ENCODE measurements at places on chromosomes 12 and 14.

DNA sequence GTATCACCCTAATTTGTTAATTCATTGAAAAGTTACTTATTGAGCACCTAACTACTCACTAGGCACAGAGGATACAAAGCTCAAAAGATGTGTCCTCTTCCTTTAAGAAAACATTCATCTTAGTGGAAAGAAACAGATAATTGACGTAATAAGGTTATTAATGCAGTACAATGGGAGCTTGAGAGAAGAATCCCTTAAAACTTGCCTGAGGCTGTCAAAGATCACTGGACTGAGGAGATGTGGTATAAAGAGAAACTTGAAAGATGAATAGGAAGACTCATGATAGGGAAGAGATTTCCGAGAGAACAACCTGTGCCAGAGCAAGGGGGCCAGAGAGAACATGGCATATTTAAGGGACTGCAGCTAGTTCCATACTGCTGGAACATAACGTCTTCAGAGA, 19.1 kb downstream of the GOLGA5 start:
- no peak for DNase-seq

DNA sequence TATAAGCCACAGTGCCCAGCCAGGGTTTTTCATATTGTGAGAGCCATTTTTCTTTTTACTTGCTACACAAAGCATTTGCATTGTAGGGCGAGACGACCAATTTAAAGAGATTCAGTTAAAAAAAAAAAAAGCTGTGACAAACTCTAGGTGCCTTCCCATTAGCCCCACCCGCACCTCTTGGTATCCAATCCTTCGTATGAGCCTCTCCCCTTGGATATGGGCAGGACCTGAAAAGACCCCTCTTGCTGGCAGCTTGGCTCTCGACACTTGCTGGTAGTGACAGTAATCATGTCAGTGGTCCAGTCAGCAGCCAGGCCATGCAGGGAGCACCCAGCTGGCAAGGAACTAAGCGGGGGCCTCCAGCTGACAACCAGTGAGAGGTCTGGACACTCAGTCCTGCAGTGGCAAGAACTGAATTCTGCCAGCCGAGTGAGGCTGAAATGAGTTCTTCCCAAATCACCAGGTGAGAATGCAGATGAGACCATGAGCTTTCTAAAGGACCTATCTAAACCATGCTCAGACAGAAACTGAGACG, 46.5 kb downstream of the SINHCAF start:
- DNase-seq = no peak

DNA sequence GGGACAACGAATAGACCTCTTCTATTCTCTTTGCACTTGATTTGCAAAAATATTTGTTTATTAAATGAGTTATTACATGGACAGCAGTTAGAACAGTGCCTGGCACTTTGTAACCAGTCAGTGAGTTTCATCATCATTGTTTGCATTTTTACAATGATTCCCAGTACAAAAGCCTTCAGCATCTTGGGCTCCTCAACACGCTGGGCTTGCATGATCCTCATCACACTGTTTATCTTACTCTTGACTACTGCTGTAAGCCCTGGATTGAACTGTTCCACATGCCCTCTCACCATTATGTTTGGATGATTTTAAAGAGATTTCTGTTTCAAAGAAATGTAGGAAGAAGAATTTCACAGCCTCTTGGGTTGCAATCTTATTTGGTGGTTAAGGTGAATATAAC, 204.3 kb downstream of the PELI2 start:
- DNase-seq = no peak

DNA sequence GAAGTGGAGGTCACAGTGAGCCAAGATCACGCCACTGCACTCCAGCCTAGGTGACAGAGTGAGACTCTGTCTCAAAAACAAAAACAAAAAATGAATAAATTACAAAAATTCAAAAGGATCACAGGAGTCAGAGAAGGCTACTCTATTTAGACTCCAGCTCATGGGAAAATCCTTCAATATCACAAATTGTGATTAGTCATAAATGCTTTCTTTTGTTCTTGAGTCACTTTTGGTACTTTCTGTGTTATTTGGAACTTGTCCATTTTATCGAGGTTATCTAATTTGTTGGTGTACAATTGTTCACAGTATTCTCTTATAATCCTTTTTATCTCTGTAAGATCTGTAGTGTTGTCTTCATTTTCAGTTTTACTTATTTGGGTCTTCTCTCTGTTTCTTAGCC, 18.9 kb downstream of the ALDH2 start:
- no peak for DNase-seq

- DNase-seq = no peak
These were observed 63.2 kb downstream of the NAV3 start for GRCh38 chr12:77893918-77894317.

DNA sequence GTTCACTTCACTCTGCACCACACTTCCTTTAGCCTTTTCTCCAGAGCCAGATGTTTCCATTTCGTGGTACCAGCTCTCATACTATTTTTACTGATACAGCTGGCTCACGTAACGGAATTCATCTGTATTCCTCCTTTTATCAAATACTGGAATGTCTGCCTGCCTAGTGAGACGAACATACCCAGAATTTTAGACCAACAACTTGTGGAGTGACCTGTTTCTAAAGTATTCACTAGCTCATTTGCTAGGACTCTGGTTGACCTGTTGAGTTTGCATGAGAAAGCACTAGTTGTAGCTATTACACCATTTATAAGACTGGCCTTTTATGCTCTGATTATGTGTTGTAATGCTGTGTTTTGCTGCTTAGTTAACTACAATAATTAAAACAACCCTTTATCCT, 22.6 kb downstream of the KCNA5 start:
- peak; percentile 58 for DNase-seq

- DNase-seq = peak; percentile 92
These were observed 6.1 kb downstream of the FAM186A start for GRCh38 chr12:50390316-50390741.

GRCh38 chr12:26941215-26941594, 2.9 kb downstream of the FGFR1OP2 start:
- no peak for DNase-seq

GRCh38 chr14:83799233-83799632, 1730.7 kb upstream of the FLRT2 start:
- DNase-seq = no peak

GRCh38 chr14:69459122-69459521, 25.4 kb upstream of the PLEKHD1 start:
- DNase-seq = no peak

- no peak for DNase-seq
These were observed 129.9 kb upstream of the ALG10 start for GRCh38 chr12:33892425-33892824.

GRCh38 chr12:119100933-119101332, 77.8 kb upstream of the HSPB8 start:
- no peak for DNase-seq

- DNase-seq = no peak
These were observed 22.3 kb upstream of the GNS start for GRCh38 chr12:64781280-64782190.

GRCh38 chr12:106585521-106586277, 2.9 kb downstream of the RFX4 start:
- no peak for DNase-seq

- no peak for DNase-seq
These were observed 6.3 kb upstream of the MLXIP start for GRCh38 chr12:122072031-122072970.

DNA sequence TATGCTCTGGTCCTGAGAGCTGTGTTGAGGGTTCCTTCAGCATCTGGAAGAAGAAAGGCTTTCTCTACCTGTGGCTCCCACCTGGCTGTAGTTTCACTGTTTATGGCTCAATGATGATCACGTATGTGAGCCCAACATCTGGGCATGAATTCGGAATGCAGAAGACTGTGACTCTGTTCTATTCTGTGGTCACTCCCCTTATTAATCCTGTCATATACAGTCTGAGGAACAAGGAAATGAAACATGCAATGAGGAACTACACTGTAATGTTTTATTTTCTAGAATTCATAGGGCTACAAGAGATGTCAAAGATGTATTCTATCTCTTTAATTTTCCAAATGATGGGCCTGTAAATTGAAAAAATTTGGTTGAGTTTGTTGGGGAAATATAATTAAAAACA, 10.8 kb upstream of the OR11G2 start:
- no peak for DNase-seq

GRCh38 chr12:113083863-113084435, 27.4 kb downstream of the DTX1 start:
- DNase-seq = no peak

GRCh38 chr14:89377544-89377943, 39.5 kb downstream of the FOXN3 start:
- no peak for DNase-seq

DNA sequence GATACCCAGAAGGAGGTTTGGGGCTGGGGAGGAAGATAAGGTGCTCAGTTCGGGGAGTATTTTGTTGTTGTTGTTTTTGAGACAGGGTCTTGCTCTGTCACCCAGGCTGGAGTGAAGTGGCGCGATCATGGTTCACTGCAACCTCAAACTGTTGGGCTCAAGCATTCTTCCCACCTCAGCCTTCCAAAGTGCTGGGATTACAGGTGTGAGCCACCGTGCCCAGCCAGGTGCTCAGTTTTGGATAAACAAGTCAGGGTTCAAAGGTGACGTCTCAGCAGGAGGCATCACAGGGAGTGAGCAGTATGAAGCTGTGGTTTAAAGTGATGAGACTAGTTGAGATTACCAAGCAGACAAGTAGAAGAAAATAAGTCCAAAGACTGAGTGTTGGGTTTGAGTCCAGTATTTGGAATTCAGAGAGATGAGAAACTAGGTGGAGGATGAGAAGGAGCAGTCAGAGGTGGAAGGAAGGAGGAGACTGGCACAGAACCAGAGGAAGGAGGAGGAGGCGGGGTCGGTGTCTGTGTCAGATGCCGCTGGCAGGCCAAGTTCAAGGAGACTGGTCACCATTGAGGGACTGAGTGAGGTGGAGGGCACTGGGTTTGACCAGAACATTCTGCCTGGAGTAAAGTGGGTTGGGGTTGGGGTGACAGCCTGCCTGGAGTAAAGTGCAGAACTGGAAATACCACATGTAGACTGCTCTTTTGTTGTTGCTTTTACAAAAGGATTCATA, 16.1 kb downstream of the SLC35E3 start:
- no peak for DNase-seq

DNA sequence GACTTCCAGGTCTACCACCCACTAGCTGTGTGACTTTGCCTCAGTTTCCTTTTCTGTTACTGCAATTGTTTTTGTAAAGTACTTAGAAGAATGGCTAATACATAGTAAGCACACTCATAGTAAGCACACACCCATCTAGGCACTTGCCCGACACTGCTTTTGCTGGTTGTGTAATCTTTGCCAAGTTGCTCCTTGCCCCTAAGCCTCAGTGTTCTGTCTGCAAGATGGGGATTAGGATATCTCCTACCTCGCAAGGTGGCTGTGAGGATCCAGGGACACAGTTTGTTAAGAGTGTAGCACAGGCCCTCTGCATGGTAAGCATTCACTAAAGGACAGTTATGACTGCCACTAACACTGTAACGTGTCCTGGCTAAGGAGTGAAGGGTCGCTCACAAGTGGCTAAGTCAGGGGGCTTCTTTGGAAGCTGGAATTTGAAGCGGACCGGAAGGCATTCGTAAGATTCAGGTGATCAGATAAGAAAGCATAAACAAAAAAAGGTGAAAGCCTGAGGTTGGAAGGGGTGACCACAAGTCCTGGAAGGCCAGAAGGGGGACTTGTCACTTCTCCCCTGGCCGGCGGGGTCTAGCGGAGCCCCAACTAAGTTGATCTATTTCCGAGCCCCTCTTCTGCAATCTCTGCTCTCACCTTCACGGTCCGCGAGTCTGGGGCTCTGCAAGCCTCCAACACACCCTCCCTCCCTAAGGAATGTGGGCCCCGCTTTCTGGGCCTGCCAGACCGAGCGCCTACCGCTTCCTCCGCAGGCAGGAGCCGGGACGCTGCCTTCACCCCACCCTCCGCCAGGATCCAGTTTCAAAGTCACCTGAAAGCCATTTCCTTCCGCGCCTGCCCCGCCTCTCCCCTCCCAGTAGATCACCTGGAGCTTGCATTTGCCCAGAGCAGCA, 1.5 kb upstream of the PLEKHG3 start:
- peak; percentile 44 for DNase-seq

GRCh38 chr12:103846415-103846814, 5.4 kb upstream of the NT5DC3 start:
- no peak for DNase-seq

DNA sequence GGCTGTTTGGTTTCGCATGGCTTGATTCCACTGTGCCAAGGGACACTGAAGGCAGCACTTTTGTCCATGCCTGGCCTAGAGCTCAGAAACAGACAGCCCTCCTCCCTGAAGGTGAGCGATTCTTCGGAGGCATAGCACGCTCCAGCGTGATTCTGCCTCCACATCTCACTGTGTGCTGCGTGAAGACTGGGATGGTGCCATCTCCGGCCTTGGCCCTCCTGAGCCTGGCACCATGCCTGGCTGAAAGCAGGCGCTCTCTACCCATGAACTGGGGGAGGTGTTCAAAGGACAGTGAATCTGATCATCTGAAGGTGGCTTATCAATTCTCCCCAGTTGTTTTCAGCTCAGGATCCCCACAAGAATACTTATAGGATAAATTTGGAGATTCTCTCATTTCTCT, 187.4 kb downstream of the TTC7B start:
- no peak for DNase-seq

GRCh38 chr14:24605435-24606190, 3.9 kb downstream of the GZMH start:
- peak; percentile 4 for DNase-seq

- no peak for DNase-seq
These were observed 388.8 kb upstream of the PDE3A start for GRCh38 chr12:19979584-19979983.

DNA sequence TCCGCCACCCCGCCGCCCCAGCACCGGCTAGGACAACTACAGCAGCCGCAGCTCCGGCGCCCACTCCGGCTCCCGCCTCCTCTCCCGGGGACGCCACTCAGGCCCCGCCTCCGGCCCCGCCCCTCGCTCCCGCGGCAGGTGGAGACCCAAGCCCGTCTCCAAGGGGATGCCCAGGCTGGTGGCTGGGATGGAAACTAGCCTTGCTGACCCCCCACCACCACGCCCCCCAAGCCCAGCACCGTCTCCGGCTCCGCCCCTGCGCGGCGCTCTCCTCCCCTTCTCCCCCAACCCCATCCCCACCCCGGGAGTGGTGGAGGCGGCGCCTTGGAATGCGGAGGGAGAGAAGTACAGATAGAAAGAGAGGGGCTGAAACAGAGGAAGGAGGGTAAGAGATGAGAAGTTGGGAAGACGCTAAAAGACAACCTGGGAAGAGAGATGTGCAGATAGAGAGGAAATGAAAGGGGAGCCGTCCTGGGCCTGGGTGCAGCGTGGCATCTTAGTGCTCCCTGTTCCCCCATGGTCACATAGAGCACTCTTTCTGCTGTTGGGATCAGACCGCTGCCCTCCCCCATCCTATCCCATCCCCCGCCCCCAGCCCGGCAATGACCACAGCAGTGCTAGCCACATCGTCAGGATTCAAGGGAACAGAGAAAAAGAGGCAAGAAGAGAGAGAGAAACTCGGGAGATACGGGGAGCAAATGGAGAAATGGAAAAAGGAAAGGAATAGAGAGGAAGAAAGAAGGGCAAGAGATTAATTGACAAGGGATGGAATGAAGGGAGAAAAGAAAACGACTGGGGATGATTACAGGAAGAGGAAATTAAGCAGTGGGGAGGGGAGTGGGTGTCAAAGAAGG, at the start of gene ITGA7:
Gene ITGA7, minus strand, starts transcription at position 64 of the 854 bp plus-strand sequence. CDS start 222 bp downstream, outside the sequence.
- DNase-seq = peak; percentile 28

DNA sequence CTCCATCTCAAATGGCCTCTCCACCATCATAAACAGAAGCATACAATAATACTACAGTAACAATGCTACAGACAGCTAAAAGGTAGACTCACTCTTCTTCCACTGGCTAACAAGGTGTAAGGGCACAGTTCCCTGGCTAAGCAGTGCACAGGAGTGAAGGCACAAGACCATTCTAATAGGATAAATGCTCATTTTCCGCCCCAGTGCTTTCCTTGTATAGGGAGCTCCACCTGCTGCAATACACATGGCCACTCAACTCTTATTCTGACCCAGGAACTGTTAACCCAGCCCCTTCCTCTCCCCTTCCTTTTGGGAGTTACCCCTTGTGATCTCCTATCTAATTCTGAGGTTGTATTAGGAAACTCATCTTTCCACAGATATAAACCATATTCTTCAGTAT, 124.6 kb downstream of the KCNK10 start:
- no peak for DNase-seq
